ENCODE measurements at places on chromosomes 4 and X.

GRCh38 chr4:113405874-113406722 lies 355.4 kb downstream of the CAMK2D start:
- DNase-seq, result no peak

DNA sequence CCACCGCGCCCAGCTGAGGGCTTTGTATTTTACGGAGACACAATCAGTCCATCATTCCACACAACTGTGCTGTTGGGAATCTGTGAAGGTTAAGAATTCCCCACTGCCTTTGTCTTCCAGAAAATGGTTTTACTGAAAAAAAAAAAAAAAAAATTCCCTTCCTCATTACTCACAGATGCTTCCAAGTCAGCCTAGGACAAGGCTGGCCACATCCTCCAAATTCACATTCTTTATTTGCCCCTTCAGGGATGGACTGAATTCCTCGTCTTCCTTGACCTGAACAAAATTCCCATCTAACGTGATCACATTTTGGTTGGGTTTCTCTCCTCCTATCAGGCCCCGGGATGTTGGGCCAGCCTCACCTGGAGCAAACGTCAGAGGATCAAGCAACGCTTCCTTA lies 130.3 kb downstream of the DHRSX start:
- DNase-seq, result peak; percentile 35

DNA sequence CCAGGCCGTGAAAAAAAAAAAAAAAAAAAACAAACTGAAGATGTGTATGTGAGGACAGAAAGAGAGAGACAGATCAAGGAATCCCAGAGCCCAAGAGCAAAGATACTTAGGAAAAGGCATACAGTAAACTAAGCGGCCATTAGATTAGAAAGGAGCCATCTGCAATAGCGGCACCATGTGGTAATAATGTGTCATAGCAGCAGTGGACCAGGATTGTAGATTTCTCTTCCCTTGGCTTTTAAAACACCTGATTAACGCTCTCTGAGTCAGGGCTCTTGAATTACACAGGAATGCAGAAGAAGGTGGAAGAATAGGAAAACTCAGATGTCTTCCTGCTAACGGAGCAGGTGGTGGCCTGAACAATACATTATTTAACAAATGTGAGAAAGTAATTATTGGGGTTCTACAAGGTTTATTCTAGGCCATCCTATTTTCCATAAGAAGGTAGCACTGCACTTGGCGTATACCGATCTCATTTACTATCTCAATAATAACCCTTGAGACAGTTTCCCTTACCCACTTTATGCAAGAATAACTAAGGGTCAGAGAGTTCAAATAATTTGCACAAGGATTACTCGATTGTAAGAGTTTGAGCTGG lies 182.7 kb downstream of the KCNIP4 start:
- DNase-seq, result peak; percentile 62

GRCh38 chr4:48651914-48652313 lies 128.2 kb downstream of the FRYL start:
- peak; percentile 45 for DNase-seq

GRCh38 chr4:7910952-7911578 lies 28.6 kb downstream of the AFAP1 start:
- peak; percentile 76 for DNase-seq

DNA sequence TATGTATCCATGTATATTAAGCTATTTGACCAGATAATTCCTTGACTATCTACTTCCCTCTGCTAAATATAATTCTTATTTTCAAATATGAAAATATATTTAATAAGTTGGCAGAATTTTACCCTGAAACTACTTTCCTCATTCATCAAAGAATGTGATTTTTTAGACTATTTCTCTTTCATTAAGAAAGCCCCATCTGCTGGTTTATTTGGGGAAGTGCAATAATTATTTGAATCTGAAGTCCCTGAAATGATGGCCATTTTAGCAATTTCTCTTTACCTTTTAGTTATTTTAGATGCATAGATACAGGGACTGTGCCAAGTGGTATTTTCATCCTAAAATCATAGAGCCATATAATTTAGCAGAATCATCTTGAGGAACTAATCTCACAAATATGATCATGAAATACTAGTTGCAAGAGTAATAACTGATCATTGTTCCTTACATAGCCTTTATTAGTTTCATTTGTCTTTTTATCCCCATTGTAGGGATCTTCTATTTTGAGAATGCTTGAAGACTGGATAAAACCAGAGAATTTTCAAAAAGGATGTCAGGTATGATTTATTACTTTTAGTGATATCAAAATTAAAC lies 39.0 kb downstream of the ENPEP start:
- peak; percentile 54 for DNase-seq

DNA sequence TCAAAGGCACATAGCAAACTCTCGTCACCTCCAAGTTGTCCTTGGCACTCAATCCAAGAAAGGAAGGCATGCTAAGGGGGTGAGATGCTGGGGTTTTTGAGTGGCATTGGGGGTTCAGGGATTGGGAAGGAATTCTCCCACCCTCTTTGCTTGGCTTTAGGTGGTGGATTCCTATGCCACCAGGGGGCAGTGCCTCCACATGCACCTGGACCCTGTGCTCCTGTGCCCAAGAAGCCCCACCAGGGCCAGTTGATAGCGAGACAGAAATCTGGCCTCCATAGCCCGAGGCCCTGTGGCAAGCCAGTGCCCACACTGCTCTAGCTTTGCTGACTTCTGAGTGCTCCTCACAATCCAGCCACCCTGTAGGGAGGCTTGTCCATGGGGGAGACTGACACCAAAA lies 2.0 kb upstream of the FATE1 start:
- no peak for DNase-seq

GRCh38 chr4:87911252-87911774 lies 64.2 kb upstream of the SPP1 start:
- no peak for DNase-seq

DNA sequence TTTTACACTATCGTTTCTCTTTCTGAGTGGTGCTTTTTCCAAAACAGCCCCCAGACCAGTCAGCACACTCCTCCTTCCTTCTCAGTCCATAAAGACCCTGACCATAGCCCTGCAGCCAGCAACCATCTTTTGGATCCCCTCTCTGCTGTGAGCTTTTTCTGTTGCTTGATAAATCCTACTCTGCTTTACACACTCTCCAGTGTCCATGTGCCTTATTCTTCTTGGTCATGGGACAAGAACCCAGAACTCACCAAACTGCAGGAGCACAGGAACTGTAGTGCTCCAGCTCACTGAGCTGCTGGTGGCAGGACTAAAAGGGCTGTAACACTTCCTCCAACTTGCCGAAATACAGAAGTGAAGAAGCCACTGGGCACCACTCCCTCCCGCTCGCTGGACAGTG lies 32.5 kb downstream of the COX18 start:
- DNase-seq, result no peak

DNA sequence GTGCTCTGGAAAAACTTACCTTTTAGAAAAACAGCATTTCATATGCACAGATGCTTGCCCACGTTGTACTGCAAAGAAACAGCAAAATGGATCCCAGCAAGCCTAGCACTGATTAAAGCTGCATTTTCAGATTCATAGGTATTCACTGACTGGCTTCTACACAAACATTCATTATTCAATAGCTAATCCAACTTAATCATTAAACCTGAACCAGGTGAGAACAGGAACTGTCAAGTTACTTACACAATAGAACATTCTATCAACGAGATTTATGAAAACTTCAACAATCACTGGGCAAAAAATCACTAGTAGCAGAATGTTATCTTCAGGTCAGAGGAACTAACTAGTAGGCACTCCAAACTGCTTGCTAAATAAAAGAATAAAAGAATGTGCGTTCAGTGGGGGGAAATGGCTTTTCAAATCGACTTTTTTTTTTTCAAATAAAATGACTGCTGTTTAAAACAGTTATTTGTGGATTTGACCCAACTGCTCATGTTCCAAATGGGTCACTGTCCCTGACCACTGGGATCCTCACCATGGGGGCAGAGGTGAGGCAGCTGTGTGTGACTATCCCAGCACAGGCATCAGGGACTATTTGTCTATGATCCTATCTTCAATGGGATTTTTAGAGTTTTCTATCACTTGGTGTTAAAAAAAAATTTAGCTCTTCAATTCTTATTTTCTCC lies 42.3 kb downstream of the STX18 start:
- no peak for DNase-seq

DNA sequence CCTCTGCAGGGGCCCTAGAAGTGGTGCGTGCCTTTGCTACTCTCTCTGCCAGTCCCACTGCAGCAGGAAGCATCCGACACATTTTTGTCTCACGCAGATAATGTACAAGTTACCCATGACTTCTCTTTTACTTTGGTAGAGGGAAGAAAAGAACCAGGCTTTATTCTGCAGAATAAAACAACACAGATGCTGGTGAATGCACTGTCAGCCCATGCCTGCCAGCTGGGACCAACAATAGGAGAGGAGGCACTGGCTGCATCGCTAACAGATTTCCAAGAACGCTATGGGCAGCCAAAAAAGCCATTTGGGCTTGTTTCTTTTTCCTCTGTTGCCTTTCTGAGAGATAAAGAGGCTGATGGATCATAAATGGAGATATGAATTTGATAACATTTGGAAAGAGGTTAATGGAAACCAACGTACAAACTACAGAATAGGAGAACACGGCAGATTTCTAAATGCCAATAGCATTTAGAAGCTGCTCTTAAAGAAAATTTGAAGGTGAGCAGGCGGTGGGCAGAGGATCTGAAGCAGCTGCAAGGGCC lies 47.5 kb upstream of the IGFBP7 start:
- no peak for DNase-seq

DNA sequence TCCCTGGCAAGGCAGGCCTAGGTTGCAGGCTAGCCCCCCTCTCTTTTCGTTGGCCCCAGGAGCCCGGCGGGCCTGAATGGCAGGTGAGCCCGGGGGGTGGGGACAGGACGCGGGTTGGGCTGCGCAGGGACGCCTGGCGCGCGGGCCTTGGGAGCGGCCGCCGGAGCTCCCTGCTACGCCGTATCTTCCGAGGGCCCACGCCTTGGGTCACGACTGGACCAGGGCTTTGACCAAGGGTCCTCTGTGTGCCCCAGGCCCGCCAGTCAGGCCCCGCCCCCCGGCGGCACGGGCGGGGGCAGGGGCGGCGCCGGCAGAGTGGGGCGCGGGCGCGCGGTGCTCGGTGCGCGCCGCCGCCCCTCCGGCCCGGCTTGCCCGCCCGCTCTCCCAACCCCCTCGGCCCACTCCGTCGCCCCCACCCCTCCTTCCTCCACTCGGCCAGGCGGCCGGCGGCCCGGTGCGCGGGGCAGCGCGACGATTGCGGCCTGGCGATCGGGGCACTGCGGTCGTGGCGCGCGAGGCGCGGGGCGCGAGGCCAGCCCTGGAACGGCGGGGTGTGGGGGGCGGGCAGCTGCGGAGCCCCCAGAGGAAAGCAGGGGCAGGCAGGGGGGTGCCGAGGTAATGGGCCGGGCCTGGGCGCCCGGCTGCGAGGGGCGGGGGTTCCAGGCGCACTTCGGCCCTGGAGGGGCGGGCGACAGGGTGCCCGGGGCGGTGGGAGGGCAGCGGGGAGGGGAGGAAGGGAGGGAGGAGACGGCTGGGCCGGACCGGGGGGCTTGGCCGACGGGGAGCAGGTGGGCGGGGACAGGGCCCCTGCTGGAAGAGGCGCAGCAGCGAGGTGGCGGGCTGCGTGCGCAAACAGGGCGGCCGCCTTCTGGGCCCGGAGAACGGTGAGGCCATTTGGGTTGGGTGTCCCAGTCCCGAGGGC lies at the start of gene PRRG3:
Gene PRRG3 (plus strand): TSS at position 798 of the 922 bp plus-strand sequence. CDS start 3,357 bp downstream, outside the sequence.
- DNase-seq, result no peak

DNA sequence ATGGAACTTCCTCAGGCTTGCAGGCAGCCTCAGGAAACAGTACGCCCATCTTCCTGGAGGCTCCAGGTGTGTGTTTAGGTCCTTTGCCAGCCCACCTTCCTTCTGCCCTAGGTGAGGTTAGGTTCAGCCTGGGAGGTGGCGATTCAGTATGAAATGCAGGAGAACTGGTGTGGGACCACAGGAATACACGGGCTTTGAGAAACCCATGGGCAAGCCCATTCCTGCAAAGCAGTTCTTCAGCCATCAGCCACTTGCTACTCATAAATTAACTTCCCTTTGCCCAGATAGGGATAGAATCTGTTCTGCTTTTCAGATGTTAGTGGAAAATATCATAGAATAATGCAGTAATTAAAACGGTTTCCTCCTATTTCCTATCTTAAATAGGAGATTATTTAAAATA lies 32.2 kb downstream of the TBC1D14 start:
- no peak for DNase-seq

DNA sequence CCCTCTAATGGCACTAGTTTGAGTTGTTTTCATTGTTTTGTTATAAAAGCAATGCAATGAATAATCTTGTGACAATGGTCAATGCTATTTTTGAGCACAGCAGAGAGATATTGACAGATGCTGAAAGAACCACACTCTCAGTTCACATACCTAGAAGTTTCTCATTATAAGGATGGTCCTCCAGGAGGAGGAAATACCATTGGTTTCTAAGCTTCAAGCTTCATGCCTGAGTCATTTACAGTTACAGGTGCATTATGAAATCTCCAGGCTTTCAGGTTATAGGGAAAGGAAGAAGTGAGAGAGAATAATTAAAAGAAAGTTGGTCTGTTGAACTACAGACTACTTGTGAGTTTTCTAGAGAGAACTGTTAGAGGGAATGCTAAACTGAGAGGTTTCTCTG lies 75.3 kb downstream of the PWWP3B start:
- DNase-seq, result no peak

DNA sequence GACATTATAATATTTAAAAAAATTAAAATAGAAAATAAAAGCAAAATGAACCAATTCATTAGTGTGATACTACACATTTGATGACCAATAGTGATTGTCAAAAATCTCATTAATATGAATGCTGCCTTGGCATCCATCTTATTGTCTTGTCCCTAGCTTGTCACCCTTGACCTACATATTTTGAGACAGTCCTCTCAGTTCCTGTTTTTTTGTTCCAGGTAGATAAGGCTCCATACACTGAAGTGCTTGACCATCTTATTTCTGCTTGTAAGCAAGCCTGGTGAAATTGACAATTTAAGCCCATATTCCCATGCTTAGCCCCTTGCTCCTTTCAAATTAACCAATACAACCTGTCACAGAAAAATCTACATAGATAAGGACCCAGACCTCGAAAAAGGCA lies 534.0 kb upstream of the FMR1 start:
- no peak for DNase-seq

DNA sequence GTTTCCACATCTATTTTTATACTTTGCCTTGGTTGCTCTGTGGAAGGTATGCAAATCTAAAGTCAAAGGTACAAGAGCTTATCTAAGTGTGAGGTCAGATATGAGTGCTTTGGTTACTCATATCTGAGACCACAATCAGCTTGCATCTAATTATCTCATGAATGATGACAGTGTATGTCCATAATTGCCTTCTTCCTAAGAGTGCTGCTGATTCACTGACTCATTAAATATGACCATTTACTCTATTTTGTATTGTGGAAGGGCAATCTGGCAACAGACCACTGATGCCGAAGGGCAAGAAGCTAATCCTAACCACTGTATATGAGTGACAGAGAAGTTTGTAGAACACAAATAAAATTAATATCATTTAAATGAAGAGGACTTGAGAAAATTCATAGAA lies 1190.2 kb upstream of the AGA start:
- DNase-seq, result peak; percentile 3

GRCh38 chrX:78548012-78548411 lies 111.1 kb downstream of the RTL3 start:
- peak; percentile 49 for DNase-seq

DNA sequence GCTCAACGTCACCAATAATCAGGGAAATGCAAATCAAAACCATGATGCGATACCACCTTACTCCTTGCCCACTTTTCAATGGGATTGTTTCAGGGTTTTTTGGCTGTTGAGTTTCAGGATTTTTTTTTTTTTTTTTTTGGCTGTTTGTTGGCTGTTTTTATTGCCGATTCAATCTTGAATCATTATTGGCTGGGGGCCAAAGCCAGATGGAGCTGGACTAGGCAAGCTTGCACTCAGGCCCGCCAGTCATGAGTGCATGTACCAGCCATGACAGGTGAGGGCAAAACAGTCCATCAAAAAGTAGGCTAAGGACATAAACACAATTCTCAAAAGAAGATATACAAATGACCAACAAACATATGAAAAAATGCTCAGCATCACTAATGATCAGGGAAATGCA lies 13.3 kb downstream of the YIPF7 start:
- no peak for DNase-seq
